NK-92 treated with Interleukin-12 subunit alpha and Interleukin-12 subunit beta, amount 100 ng/mL, for 24 hours (cell line): ENCODE measurements at places on chromosomes 1 and 21.

DNA sequence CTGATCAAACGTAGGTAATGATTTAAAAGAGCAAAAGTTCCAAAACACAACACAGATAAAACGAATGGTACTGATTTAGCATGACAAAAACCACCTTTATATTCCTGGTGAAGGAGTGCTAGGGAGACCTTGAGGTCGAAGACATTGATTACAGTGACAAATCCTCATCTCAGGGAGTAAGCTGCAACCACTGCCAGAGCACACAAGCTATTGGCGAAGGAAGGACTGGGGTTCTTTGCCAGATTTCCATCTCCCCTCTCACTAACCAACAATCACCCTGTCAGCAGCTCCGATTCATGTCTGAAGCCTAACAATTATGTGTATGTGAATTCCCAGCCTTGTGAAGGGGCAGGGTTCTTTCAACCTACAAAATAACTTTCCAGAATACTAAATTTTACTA is 40.2 kb upstream of the DMRTB1 start:
- DNase-seq: no peak

DNA sequence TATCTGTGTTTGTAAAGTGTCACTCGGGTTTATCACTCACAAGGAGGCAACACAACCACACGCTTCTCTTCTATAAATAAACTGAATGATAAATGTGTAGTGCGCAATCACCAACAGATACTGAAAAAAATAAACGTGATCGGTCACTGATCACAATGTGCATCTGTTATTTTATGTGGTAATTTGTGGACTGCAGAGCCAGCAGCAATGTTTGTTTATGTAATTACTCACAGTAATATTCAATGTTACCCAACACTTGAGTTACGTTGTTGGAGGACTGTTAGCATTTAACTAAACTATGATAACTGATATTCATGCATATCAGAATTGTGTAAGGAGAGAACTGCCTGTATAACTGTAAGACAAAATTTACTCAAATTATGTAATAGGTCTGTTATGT is 129.6 kb downstream of the USH2A start:
- no peak for DNase-seq

DNA sequence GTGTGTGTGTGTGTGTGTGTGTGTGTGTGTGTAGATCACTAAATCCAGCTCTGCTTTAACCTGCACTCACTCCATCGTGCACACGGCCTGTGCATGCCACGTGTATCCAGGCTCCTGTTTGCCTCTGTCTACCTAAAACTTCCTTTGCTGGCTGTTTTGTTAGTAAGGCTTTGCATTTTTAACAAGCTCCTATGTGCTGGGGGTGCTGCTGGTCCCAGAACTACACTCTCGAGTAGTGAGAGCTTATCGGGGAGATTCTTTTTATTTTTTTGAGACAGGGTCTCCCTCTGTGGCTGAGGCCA is 596 bp upstream of the TCEA3 start:
- no peak for DNase-seq

GRCh38 chr1:112477550-112477949 is 31.2 kb upstream of the WNT2B start:
- no peak for DNase-seq
